ENCODE measurements at places on chromosomes 2 and 18. TPM values are rescaled to one million over a fixed set of nuclear protein-coding genes. Genes with fewer than 3 reads are reported as not detected.

DNA sequence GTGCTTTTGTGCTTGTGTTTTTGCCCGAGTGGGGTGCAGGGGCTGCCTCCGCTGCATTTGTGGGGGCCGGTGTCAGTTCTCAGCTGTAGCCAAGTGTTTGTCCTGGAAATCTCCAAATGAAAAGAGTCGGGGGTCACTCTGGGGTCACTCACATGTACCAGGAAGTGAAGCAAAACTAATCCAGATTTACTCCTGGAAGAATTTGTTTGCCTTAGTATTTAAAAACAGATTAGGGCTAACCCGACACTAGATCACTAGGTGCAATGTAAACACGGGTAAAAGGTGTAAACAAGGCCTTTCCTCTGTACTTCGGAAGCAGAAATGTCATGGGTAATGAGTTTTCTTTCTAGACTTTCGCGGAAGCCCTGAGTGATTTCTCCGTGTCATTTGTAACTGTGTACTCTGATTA, 50.3 kb downstream of the GBX2 start:
- DNase-seq: no peak

DNA sequence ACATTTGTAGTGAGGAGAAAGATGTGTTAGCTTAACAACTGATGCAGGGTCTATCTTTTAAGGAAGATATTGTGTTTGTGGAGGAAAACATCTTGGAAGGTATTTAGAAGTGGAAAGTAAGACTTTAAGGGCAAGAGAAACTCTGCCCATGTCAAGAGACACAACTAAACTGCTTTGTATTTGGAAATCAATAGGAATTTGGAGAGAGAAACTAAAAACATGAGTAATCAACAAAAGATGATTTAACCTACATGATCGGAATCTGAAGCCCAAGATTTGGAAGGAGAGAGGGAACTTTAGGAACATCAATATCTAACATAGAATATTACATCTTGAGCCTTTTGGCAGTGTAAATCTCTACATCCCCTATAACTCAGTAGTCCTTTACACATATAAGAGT, 184.2 kb upstream of the COL3A1 start:
- no peak for DNase-seq

DNA sequence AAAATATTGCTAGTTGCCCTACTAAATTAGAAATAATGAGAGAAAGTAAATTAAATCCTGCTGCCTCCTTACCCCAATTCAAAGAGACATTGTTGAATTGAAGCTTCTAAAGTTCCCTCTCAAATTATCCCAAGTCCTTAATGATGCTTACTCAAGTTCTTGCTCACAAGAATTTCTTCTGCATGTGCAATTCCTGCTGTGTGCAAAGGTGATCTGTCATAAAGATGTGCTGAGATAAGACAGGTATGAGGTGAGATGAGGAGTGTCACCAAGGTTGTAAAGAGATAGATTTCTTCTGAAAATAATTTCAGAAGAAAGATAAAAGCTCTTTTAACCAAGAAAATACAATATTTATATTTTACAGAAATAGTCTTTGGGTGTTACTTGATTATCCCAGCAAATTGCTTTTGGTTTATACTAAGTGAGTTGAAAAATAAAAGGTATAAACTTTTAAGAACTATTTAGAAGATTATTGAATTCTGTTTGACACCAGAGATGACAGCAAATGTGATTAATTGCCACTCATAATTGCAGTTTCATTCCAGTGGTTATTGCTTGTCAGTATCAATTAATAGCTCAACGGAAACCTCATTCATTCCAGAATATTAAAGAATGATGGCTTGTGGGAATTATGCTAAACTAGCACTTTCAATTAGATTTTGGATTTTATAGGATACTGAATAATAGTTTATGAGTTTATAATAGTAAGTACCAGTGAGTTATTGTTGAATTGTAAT, 674.3 kb downstream of the STK39 start:
- no peak for DNase-seq

DNA sequence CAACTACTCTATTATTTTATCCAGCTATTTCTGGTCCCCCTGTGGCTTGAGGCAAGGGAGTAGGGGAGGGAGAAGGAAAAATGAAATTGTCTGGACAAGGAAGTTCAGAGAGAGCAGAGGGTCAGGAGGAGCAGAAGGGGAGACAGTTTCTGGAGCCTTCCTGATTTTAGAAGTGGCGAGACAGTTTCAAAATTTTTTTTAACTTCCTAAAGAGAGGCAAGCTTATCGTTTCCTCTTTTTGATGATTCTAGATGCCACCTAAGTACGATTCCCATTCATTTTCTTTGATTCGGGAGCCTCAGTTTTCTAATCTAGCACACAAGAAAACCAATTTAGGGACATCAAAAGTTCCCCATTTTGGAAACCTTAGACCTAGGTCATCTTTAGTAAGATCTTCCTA, 96.9 kb upstream of the B3GNT2 start:
- DNase-seq: no peak

GRCh38 chr2:184920451-184920965, 322.2 kb downstream of the ZNF804A start:
- no peak for DNase-seq

GRCh38 chr2:218782528-218782844, 539 bp downstream of the CYP27A1 start:
- DNase-seq: no peak

DNA sequence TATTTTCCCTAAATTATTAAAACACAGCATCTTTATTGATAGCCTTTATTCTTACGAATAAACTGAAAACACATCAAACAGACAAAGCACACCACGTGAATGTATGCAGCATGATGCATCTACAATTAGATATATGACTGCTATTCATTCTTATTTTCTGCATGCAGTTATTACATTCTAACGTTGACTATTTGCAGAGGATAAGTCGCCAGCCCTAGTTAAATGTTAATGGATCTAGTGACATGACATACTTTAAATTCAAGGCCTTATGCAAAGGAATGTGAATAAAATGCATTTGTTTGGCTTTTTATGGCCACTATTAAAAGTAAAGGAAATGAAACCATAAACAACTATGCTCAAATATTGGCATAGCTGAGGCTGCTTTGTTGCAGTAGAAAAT, 172.4 kb downstream of the MAP2 start:
- no peak for DNase-seq

DNA sequence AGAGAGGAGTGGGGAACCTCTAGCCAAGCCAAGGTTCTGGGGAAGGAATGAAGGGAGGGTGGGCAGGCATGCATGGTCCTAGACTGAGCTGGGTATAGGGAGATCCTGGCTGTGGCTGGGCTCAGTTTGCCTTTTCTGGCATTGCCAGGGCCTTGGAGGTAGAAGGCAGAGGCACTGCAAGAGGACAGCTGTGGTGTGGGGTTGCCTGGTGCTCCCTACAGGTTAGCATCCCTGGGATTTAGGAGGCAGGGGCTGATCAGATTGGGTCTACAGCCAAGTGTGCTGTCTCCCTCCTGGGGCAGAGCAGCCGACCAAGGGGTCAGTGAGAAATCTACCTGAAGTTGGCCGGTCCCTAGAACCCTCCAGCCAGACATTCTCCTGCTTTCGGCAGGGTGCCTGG, 15.9 kb downstream of the ABCG8 start:
- DNase-seq: no peak

DNA sequence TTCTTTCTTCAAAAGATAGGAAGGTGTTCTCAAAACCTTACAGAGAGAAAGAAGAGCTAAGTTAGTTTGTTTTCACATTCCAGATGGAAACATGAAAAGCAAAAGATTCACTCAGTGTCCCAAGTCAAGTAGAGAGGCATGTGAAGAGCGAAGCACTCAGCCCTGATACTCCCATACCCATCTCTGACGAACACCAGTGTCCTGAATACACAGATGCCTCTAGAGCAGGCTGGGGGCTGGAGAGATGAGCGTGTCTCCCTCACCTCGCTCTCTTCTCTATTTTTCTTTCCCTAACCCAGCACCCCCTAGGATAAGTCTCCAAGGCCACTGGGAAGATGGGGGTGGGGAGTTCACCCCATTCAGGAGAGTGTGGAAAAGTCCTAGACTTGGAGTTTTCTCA, 227.8 kb downstream of the TMEM163 start:
- no peak for DNase-seq

Gene PLEK
- under 0.01 TPM for total RNA-seq

Gene SERPINB4
- not detected for total RNA-seq

Gene C1GALT1C1L
- not detected for total RNA-seq
